Aortic smooth muscle cell (primary cell): ENCODE measurements at places on chromosomes 16 and 17. TPM values are rescaled to one million over a fixed set of nuclear protein-coding genes. Genes with fewer than 3 reads are reported as not detected.

SLC16A11 gene
- not detected in 2 replicates for total RNA-seq

C16orf92 gene
- total RNA-seq, result not detected in 2 replicates

RPRML gene
- total RNA-seq, result not detected in 2 replicates

RUNDC3A gene
- total RNA-seq, result 0.13 and 0.31 TPM in 2 replicates

SEPTIN12 gene
- not detected in 2 replicates for total RNA-seq

TLCD1 gene
- total RNA-seq, result 3.7 and 5.7 TPM in 2 replicates

GAST gene
- not detected in 2 replicates for total RNA-seq

FAM171A2 gene
- total RNA-seq, result 0.79 and 0.81 TPM in 2 replicates

KRT24 gene
- not detected in 2 replicates for total RNA-seq

CCL4L2 gene
- total RNA-seq, result not detected in 2 replicates

KCNJ12 gene
- 0.19 and 0.26 TPM in 2 replicates for total RNA-seq

C17orf78 gene
- not detected in 2 replicates for total RNA-seq

SPN gene
- not detected in 2 replicates for total RNA-seq

ACSM5 gene
- total RNA-seq, result 0.26 TPM in 1 of 2 replicates, not detected in the other

TBC1D3B gene
- 1.1 and 1.7 TPM in 2 replicates for total RNA-seq

TTLL6 gene
- total RNA-seq, result 0.06 TPM in 1 of 2 replicates, not detected in the other

MEOX1 gene
- not detected in 2 replicates for total RNA-seq

KRT25 gene
- total RNA-seq, result not detected in 2 replicates

TAF15 gene
- 62.5 and 69.9 TPM in 2 replicates for total RNA-seq

PSMD12 gene
- total RNA-seq, result 28.1 and 28.7 TPM in 2 replicates

KRTAP2-1 gene
- not detected in 2 replicates for total RNA-seq

CUEDC1 gene
- 11.9 and 14.4 TPM in 2 replicates for total RNA-seq

IRX5 gene
- 1.9 and 2.5 TPM in 2 replicates for total RNA-seq

DHX58 gene
- total RNA-seq, result 10.3 and 14.6 TPM in 2 replicates

MT1M gene
- total RNA-seq, result 1.1 and 2.0 TPM in 2 replicates

MMP15 gene
- 2.5 and 2.6 TPM in 2 replicates for total RNA-seq

FSCN2 gene
- 1.4 and 2.8 TPM in 2 replicates for total RNA-seq

CLEC3A gene
- not detected in 2 replicates for total RNA-seq

NLRC3 gene
- total RNA-seq, result 0.06 and 0.13 TPM in 2 replicates

PRSS36 gene
- 0.53 and 0.62 TPM in 2 replicates for total RNA-seq

ASPA gene
- total RNA-seq, result 0.06 and 0.13 TPM in 2 replicates

RPL27 gene
- total RNA-seq, result 1,070 and 1,150 TPM in 2 replicates

DYNLRB2 gene
- 0.56 TPM in 1 of 2 replicates, not detected in the other for total RNA-seq

CHRNE gene
- 0.19 and 0.26 TPM in 2 replicates for total RNA-seq

EXOC3L1 gene
- 0.25 and 0.66 TPM in 2 replicates for total RNA-seq

ADGRG1 gene
- total RNA-seq, result 5.2 and 9.0 TPM in 2 replicates

EMP2 gene
- total RNA-seq, result 38.4 and 38.5 TPM in 2 replicates
